Jurkat, Clone E6-1 (cell line): ENCODE measurements at places on chromosomes 16 and 17.

- no peak for DNase-seq
Measured at GRCh38 chr16:54952195-54952594, 21.5 kb downstream of the IRX5 start.

GRCh38 chr16:72425571-72426341 is 253.8 kb upstream of the PMFBP1 start:
- no peak for DNase-seq

DNA sequence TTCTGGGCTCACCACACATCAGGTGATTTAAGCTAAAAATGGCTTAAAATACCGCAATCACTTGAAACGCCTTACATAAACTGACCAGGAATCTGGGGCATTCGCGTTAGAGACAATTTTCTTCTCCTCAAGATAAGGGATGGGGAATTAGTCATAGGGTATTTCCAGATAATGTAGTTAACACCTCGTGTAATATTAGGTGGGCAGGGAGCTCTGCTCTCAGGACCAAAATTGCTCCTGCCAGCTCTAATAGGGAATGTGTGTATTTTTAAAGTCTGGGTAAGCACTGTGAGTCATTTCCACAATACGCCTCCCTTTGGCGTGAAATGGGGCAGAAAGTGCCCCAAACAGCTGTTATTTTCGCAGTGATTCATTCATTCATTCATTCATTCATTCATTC is 408.6 kb downstream of the MAF start:
- DNase-seq, result no peak

DNA sequence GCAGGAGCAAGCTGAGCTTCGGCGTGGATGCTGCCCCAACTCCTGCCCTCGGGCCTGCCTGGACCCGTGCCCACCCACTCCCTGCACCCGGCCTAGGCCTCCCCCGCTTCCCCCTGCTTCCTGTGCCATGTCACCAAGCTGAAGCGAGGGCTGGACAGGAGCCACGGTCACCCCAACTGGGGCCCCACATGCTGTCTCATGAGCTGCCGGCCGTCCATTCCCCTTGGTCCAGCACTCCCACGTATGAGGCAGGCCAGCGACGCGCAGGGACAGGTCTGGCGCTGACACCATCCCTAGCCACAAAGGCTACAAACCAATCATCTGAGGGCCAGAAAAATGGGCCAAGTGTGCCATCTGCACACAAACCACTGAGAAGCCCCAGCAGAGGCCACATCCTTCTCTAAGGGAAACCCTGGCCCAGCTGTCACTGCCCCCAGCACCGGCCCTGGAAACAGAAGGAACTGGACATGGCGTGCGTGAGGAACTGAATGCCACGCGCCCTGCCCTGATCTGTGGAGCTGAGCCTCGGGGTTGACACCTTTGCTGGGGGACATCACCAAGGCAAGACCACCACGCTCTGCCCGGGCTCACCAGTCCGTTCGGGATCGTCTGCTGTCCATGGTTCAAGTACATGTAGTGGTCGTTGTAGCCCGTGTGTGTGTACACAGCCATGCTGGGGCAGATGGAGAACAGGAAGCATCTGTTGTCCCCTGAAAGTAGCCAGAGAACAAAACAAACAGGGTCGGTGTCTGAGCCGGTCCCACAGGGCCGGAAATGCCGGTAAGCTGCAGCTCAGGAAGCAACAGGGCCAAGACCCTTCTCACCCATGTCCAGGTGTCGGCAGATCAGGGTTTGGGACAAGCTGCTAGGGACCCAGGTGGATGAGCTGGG is 22.2 kb downstream of the MEAK7 start:
- no peak for DNase-seq

DNA sequence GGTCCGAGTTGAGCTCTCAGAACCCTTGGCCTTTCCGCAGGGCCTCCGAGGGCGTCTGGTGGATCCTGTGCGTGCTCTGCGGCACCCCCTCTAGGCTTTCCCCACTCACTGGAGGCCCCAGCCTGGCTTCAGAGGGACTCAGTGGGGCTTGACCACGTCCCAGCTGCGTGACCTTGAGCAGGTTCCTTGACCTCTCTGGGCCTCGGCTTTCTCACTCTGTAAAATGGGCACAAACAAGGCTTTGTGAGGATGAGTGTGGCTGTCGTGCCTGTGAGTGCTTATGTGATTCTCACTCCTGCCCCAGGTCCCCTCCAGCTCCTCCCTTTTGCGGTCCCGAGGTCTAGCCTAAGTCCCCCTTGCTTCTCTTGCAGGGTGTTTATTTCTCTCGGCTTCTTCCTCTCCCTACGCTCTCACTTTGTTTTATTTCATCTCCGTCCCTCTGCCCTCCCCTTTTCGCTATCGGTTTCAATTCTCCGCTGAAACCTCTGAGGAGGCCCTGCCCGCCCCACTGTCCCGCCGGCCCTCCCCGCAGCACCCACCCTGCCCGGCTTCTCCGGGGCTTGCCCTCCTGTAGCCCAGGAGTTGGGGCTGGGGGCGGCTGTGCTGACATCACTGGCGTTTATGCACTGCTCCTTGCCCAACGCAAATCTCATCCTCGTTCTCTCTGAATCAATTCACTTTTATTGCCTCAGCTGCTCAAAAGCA is 82.3 kb upstream of the CBX4 start:
- DNase-seq, result no peak

- no peak for DNase-seq
Measured at GRCh38 chr17:78412403-78412802, 34.0 kb downstream of the PGS1 start.

DNA sequence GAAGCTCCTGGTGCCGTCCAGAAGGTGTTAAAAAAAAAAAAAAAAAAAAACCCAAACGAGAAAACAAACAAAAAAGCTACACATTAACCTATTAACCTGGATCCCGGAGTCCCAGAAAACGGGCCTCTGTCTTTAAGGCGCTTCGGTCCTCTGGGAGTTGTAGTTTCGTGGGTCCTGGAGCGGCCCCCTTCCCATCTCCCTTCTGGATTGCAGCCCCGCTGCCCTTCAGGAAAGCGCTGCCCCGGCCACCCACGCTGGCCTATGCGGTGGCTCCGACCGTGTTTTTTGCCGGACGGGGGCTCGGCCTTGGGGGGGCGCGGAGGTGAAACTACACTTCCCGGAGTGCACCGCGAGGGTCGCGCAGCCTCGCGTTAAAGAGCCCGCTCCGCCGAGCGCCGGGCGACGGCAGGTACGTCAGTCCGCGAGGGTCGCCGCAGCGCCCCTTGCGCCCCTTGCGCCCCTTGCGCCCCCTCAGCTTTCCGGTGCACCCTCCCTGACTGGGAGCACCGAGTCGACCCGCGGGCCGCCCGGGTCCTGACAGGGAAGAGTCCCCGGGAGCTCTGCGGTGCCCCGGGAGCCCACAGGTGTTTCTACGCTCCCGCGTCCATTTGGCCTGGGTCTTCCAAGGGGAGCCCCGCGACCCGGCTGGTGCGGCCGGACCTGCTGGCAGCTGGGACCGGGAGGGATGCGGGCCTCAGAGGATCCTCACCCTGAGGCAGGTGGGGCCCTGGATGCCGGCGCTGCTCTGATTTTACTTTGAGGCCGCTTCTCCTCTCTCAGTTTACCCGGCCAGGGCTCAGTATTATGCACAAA is at the start of gene FCSK:
Gene FCSK (plus strand): TSS at position 374 of the 813 bp plus-strand sequence. CDS start 8,596 bp downstream, outside the sequence.
- DNase-seq, result peak; percentile 54

GRCh38 chr16:57479205-57479975 is 6.9 kb downstream of the DOK4 start:
- DNase-seq, result no peak

GRCh38 chr16:15538507-15538906 is 104.1 kb downstream of the BMERB1 start:
- no peak for DNase-seq

GRCh38 chr17:61312406-61313295 is 87.0 kb upstream of the TBX2 start:
- DNase-seq, result no peak

GRCh38 chr16:80104401-80104800 is 436.4 kb upstream of the DYNLRB2 start:
- no peak for DNase-seq

- no peak for DNase-seq
Measured at GRCh38 chr16:4046221-4046620, 70.0 kb downstream of the ADCY9 start.

DNA sequence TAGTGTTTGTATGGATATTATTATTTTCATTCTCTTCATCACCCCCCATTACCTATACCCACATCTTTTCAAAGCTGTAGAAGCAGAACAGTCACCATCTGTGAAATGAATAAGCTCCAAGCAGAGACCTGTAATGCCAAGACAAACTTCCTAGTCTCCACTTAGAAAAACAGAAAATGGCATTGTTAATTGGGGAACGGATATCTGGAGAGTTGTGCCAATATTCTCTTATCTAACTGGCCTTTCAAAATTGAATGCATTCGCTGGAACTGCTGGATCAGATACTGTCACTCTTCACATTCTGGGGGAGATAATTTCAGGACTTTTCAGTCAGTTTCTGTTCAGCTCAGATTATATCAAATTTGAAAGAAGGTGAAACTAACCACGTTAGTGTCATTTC is 464.4 kb upstream of the GOT2 start:
- no peak for DNase-seq

- no peak for DNase-seq
Measured at GRCh38 chr17:73133911-73134649, 30.7 kb upstream of the SSTR2 start.

DNA sequence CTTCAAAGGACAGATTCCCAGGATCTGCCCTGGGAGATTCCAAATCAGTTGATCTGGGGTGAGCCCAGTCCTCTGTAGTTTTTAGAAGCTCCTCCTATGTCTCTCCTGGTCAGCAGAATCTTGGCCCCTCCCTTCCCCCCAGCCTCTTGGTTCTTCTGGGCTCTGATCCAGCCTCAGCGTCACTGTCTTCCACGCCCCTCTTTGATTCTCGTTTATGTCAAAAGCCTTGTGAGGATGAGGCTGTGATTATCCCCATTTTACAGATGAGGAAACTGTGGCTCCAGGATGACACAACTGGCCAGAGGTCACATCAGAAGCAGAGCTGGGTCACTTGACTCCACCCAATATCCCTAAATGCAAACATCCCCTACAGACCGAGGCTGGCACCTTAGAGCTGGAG is 840 bp upstream of the CDH5 start:
- DNase-seq, result no peak

- peak; percentile 92 for DNase-seq
Measured at GRCh38 chr16:54930005-54930868, at the start of gene IRX5. TSS of gene IRX5 (plus strand) at chr16:54930865. CDS start at chr16:54931199, 334 bp downstream.

GRCh38 chr17:79677646-79678045 is 53.1 kb upstream of the ENPP7 start:
- no peak for DNase-seq

DNA sequence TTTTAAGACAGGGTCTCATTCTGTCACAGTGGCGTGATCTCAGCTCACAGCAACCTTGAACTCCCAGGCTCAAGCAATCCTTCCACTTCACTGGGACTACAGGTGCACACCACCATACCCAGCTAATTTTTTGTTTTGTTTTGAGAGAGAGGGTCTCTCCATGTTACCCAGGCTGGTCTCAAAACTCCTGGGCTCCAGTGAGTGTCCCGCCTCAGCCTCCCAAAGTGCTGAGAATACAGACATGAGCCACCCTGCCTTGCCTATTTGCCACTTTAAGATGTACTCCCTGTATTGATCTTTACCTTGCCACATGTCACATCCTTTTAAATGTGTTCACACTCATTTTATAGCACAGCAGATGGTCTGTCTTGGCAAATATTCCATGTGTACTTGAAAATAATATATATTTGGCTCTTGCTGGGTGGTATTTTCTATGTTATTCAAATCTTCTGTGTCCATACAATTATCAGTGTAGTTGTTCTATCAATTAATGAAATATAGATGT is 50.5 kb downstream of the VMP1 start:
- DNase-seq, result no peak

GRCh38 chr16:77434530-77435271 is at the start of gene ADAMTS18:
TSS of gene ADAMTS18 (minus strand) at chr16:77435034. CDS start at chr16:77434695, 339 bp downstream.
- no peak for DNase-seq

GRCh38 chr17:58330997-58331814 is 2.6 kb upstream of the TSPOAP1 start:
- DNase-seq, result peak; percentile 86

DNA sequence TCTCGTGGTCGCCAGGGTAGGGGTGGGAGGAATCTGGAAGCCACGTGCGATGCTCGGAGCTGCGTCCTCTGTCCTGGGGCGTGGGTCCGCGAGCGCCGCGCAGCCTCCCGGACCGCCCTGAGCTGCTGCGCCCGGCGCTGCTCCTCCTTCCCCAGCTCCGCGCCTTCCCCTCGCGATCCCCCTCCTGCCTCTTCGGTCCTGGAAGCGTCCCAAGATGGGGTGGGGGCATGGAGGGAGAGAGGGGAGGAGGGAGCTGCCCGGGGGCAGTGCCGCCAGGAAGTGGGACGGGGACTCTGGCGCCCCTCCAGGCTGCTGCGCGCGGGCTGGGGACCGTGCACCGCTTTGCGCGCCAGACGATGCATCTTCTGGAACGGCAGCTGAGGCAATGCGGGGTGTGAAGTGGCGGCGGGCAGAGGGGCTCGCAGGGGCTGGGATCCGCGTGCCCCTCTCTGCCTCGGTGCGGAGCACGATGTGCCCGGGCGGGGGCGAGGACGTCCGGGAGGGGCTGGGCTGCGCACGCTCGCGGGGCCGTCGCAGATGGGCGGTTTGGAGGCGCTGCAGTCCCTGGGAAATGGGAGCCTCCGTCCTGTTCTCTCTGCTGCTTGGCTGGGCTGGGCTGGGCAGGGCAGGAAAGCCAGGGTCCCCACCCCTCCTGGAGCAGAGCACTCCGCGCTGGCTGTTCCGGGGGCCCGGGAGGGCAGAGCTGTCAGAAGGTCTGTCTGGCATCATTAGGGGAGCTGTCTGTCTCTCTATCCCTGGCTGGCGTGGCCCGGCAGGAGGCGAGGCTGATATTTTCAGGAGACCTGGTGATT is 388.0 kb downstream of the SEC14L1 start:
- no peak for DNase-seq
